Neural crest cell (in vitro differentiated cells): ENCODE measurements at places on chromosomes 5 and 9. TPM values are rescaled to one million over a fixed set of nuclear protein-coding genes. Genes with fewer than 3 reads are reported as not detected.

IFNB1 gene
- total RNA-seq, result not detected in 2 replicates

HNRNPK gene
- total RNA-seq, result 921 and 943 TPM in 2 replicates

CDH10 gene
- 4.8 TPM in 2 replicates for total RNA-seq

FCN2 gene
- total RNA-seq, result not detected in 2 replicates

DDX4 gene
- total RNA-seq, result not detected in 2 replicates

PDE6A gene
- not detected in 2 replicates for total RNA-seq

FAM193B gene
- 96.3 and 98.4 TPM in 2 replicates for total RNA-seq

FCN1 gene
- total RNA-seq, result not detected in 2 replicates

NCS1 gene
- total RNA-seq, result 60.1 and 67.8 TPM in 2 replicates

GRIN3A gene
- total RNA-seq, result 0.20 and 0.35 TPM in 2 replicates

SH2D3C gene
- total RNA-seq, result 6.0 and 7.2 TPM in 2 replicates

IL9 gene
- total RNA-seq, result not detected in 2 replicates

GLRA1 gene
- total RNA-seq, result 0.21 and 0.23 TPM in 2 replicates

SQSTM1 gene
- total RNA-seq, result 67.6 and 69.5 TPM in 2 replicates

FNBP1 gene
- 47.3 and 48.4 TPM in 2 replicates for total RNA-seq

TLX3 gene
- 0.51 and 0.52 TPM in 2 replicates for total RNA-seq

BTNL8 gene
- total RNA-seq, result not detected in 2 replicates

BTNL3 gene
- total RNA-seq, result not detected in 2 replicates

RIOK2 gene
- total RNA-seq, result 33.4 and 34.2 TPM in 2 replicates

HTR1A gene
- total RNA-seq, result not detected in 2 replicates

CAMK2A gene
- 0.30 and 0.59 TPM in 2 replicates for total RNA-seq

CNTFR gene
- 112 and 115 TPM in 2 replicates for total RNA-seq

SLC25A48 gene
- total RNA-seq, result not detected in 2 replicates

PRRX2 gene
- total RNA-seq, result 0.65 and 0.68 TPM in 2 replicates

THBS4 gene
- total RNA-seq, result 6.9 and 10.0 TPM in 2 replicates

ARL10 gene
- total RNA-seq, result 37.2 and 40.0 TPM in 2 replicates

TAF1L gene
- total RNA-seq, result not detected in 2 replicates

NPDC1 gene
- 54.7 and 61.1 TPM in 2 replicates for total RNA-seq

PPIC gene
- 0.93 and 1.7 TPM in 2 replicates for total RNA-seq

MOB3B gene
- 20.5 and 21.8 TPM in 2 replicates for total RNA-seq

DPYSL3 gene
- 98.9 and 102 TPM in 2 replicates for total RNA-seq

RNF180 gene
- 5.0 and 7.3 TPM in 2 replicates for total RNA-seq

CER1 gene
- 0.32 and 0.40 TPM in 2 replicates for total RNA-seq

ANKRD18B gene
- 24.5 and 25.0 TPM in 2 replicates for total RNA-seq

SVEP1 gene
- total RNA-seq, result 1.3 and 1.5 TPM in 2 replicates

PSD2 gene
- 0.66 and 0.68 TPM in 2 replicates for total RNA-seq

UGT3A1 gene
- total RNA-seq, result not detected in 2 replicates

ENTREP1 gene
- 0.36 and 0.44 TPM in 2 replicates for total RNA-seq

RNF208 gene
- 9.7 and 10.1 TPM in 2 replicates for total RNA-seq

MYMK gene
- total RNA-seq, result not detected in 2 replicates

PKD2L2 gene
- not detected in 2 replicates for total RNA-seq

TAF11L8 gene
- not detected in 2 replicates for total RNA-seq

GAPT gene
- total RNA-seq, result not detected in 2 replicates

OR1J4 gene
- not detected in 2 replicates for total RNA-seq

PCDHB10 gene
- 5.2 and 5.5 TPM in 2 replicates for total RNA-seq

GALNT10 gene
- 39.8 and 42.3 TPM in 2 replicates for total RNA-seq

AQP7 gene
- total RNA-seq, result 0.57 and 0.98 TPM in 2 replicates

GRIA1 gene
- total RNA-seq, result 1.2 and 1.6 TPM in 2 replicates

FBXO10 gene
- total RNA-seq, result 24.8 and 25.6 TPM in 2 replicates

FOXD4L5 gene
- total RNA-seq, result 0.34 and 0.37 TPM in 2 replicates

GABRA6 gene
- not detected in 2 replicates for total RNA-seq

SCAI gene
- 13.1 and 15.2 TPM in 2 replicates for total RNA-seq

SELENOP gene
- total RNA-seq, result 2.0 and 2.2 TPM in 2 replicates

CDC20B gene
- not detected in 2 replicates for total RNA-seq

SURF4 gene
- total RNA-seq, result 121 and 136 TPM in 2 replicates

PAXX gene
- total RNA-seq, result 82.6 and 84.9 TPM in 2 replicates

SLC6A7 gene
- not detected in 2 replicates for total RNA-seq

FAM169A gene
- total RNA-seq, result 11.6 and 13.6 TPM in 2 replicates

KCNIP1 gene
- 0.57 and 0.96 TPM in 2 replicates for total RNA-seq
